ENCODE measurements at places on chromosomes 16 and 17.

GRCh38 chr16:53509906-53510703 is 7.1 kb upstream of the AKTIP start:
- DNase-seq, result peak; percentile 40

GRCh38 chr17:50883850-50884438 is 17.8 kb upstream of the TOB1 start:
- DNase-seq, result no peak

DNA sequence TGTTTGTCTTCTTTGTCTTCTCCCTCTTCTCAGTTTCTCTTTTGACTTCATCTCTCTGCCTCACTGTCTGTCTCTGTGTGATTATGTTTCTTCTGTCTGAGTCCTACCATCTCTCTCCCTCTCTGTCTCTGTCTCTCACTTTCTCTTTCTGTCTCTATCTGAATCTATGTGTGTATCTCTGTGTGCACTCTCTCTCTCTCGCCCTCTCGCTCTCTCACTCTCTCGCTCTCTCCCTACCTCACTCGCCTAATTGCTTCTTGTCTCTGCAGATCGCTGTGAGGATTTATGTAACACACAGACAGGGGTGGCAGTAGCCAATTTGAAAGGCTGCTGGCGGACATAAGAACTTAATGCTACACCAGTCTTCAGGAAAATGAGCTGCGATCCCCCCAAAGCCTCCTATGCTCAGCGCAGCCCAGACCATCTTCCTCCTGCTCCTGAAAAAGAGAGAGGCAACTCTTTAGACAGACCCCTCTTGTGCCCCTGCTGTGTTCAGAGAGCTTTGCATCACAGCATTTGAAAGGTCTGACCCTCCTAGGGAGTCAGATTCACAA is 140.9 kb downstream of the CCT6B start:
- no peak for DNase-seq

GRCh38 chr16:72829846-72830775 is 217.8 kb downstream of the ZFHX3 start:
- no peak for DNase-seq

DNA sequence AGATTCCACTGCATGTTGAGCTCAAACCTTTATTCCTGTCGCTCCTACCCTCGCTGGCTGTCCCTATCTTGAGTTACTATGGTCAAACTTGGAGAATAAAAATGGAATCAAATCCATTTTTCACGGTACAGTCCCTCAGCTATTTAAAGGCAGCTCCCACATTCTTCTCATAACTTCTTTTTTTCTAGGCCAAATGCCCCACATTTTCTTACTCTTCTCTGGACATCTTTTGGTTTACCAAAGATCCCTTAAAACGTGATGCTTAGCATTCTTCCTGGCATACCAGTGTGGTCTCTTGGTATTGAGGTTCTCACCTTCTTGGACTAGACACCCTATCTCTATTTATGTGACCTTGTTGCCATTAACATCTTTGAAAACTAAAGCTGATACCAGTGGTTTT is 48.3 kb upstream of the MAF start:
- no peak for DNase-seq

GRCh38 chr16:56481468-56482122 is 30.2 kb downstream of the OGFOD1 start:
- DNase-seq, result peak; percentile 18

GRCh38 chr16:27363797-27364196 is 38.2 kb upstream of the IL21R start:
- DNase-seq, result no peak

GRCh38 chr17:17696085-17696484 is 14.8 kb downstream of the RAI1 start:
- no peak for DNase-seq

GRCh38 chr17:60724647-60725046 is 47.0 kb downstream of the BCAS3 start:
- no peak for DNase-seq

DNA sequence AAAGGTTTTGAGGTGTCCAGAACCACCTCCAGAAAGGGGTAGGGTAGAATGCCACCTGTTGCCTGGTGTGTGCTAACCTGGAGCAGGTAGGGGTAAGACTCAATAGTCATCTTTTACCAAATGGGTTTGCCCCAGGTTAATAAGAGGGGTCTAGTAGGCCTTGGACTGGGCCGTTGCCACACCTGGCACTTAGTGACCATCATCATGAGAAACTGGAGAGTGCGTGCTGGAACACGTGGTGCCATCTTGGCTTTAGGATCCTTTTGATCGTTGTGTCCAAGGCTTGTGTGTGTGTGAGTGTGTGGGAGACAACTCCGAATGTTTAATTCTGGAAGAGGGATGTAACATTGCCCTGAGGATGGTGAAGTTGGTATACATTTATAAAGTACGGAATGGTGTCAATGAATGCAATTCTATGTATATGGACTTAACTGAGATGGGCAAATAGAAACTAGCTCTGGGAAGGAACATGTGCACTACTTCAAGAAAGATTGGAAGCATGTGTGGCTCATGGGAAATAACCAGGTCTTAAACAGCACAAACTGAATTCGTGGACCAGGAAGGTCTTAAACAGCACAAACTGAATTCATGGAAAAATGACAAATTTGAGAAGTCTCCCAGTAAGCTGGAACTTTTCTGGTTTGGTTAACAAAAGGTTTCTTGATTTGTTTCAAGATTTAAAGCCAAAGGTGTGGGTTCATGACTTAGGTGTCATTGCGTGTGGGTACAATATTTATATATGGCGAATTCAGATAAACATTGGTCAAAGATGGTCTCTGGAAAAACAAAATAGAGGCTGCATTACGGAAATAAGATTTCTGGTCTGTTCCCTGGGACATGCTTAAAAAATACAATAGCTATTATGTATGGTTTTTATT is 7.2 kb downstream of the FUS start:
- DNase-seq, result no peak

DNA sequence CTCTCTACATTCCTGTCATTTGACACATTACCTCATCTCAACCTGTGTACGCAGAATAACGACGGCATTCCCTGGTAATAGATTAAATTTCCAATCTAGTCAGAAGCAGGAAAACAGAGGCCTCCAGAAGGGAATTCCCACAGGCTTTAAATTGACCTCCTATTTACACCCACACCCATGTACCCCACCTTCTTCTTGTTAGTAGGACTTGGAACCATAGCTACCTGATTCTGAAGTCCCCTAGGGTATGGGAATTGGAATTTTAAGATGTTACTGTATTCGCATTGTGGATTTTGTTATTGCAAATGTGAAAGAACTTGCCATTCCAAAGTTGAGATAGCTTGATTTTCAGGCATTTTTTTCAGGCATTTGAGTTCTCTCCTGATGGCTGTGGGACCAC is 377.5 kb upstream of the DYNLRB2 start:
- no peak for DNase-seq

GRCh38 chr17:26962255-26963162 is 331.4 kb upstream of the WSB1 start:
- no peak for DNase-seq

DNA sequence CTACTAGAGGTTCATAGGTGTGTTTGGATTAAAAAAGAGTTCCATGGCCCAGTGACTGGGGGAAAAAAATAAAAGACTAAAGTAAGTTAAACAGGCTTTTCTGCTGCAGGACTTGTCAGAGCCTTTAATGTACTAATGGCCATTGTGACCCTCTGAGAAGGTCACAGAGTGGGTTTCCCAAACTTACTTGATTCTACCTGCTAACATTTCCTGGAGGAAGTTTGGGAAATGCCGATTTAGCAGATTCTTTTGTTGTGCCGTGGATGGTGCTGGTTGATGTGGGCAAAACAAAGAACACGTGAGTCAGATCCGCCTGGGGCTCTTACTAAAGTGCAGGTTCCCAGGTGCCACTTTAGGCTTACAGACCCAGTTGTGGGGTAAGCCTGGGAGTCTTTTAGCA is 13.6 kb upstream of the STH start:
- DNase-seq, result no peak

DNA sequence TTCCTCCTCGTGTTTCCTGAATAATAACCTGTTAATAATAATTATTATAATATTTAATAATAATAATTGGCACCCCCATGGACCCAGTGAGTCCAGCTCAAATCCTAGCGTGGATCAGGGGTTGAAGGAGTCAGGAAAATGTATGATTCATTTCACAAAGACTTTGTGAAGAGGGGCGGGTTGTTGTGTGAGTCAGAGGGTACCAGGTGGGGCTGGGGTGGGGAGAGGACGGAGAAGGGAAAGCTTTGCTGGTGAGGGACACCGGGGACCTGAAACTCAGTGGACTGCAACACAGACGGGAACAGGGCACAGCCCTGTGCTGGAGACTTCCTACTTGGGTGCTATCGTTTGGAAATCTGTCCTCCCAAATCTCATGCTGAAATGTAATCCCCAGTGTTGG is 3.1 kb upstream of the ADORA2B start:
- no peak for DNase-seq

Measured in smooth muscle cell of the brain vasculature (primary cell).